ENCODE measurements at places on chromosomes 7 and 10.

DNA sequence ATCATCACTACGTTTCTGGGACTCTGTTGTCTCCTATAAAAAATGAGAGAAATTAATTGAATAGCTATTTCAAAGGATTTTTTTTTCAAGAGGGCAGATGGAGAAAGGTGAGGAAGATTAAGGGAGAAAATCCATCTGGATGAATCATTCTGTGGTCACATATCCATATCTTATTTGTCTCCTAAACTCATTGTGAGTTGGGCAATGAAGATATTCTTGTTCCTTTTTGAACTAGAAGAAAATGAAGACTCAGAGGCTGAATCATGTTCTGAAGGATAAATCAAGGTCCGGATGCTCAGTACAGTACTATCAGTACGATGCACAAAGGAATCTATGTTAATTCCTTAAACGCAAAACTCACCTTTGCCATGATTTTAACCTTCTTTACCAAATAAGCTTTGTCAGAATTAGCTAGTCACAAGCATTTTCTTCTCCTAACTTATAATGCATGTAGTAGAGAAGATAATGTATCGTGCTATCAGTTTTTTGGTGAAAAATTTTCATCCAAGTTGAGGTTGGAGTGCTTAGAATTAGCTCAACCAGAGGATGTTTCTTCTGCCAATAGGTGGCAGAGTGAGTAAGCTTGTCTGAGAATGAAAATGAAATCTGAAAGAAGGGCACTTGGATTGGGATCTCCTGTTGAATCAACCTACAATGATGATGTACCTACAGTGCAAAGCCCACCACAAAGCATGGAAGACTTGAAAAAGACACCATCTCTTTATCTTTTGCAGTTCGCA, 446.9 kb downstream of the KIF20B start:
- DNase-seq, result no peak

DNA sequence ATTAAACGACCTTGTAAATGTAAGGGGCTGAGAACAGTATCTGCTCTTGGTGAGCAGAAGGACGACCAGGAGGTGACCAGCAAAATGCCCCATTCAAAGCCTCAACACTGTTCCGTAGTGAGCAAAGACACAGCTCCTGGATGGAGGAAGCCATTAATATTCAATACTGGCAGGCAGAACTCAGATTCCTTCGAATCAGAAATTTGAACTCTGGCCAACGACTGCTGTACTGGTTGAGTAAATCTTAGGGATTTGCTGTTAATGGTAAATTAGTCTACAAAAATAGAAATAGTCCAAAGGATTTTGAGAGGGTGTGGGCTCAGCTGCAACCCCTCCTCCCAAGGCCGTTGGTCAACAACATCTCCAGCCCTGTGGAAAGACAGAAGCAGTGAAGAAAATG, 130.5 kb upstream of the PFKP start:
- no peak for DNase-seq

GRCh38 chr10:51030480-51030879, 43.8 kb upstream of the PRKG1 start:
- no peak for DNase-seq

- no peak for DNase-seq
Measured at GRCh38 chr7:71130031-71130679, 1.8 kb upstream of the GALNT17 start.

GRCh38 chr7:87784424-87784823, 91.7 kb downstream of the SLC25A40 start:
- DNase-seq, result no peak

GRCh38 chr7:86972072-86972471, 87.4 kb downstream of the ELAPOR2 start:
- DNase-seq, result no peak

GRCh38 chr7:71384094-71384493, 252.2 kb downstream of the GALNT17 start:
- DNase-seq, result no peak

DNA sequence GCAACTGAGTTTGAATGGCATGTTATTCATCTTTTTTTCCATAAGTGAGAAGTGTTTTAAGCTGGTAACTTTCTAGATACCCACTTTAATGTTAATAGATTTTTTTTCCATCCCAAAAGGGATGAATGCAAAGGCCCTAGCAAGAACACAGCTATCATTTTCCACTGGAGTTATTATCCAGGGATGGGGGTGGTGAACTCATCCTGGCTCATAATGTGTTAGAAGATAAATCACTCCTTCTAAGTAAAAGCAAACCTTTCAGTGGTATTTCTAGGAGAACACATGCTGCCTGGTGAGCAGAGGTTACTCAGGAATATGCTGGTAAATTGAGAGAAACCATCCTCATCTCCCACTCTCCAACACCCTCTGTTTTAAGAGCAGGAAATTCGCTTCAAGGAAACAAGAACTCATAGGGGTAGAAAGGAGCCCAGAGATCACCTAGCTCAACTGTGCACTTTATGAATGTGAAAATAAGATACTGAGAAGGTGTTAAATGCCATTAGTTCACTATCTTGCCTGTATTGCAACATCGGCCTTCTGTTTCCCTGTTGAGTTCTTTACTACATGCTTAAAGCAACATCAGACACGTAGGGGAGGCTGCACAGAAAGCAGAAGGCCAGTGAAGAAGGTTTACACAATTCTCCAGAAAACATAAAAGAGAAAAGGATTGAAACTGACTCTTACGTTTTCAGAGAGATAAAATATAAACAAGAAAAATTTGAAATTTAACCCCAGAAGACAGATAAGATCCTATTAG, 264.0 kb upstream of the PRKCQ start:
- DNase-seq, result no peak
